Thoracic aorta (tissue), 2 donors: ENCODE measurements at places on chromosomes 4 and X.

- no peak for DNase-seq
- H3K27ac ChIP-seq = no peak overlapping the region
- H3K27me3 ChIP-seq = no peaks in the 10 kb centered on the region
- H3K36me3 ChIP-seq = no peaks in the 10 kb centered on the region
- no peak overlapping the region for H3K4me3 ChIP-seq
- H3K4me1 ChIP-seq = no peaks in the 10 kb centered on the region
Observed at GRCh38 chr4:183353557-183353956, 31.3 kb upstream of the CLDN24 start.

GRCh38 chrX:1178580-1179057, 33.8 kb downstream of the CRLF2 start:
- DNase-seq = no peak
- H3K4me3 ChIP-seq = no peak overlapping the region
- H3K36me3 ChIP-seq = no peaks in the 10 kb centered on the region
- no peaks in the 10 kb centered on the region for H3K4me1 ChIP-seq
- no peak overlapping the region for H3K27ac ChIP-seq

DNA sequence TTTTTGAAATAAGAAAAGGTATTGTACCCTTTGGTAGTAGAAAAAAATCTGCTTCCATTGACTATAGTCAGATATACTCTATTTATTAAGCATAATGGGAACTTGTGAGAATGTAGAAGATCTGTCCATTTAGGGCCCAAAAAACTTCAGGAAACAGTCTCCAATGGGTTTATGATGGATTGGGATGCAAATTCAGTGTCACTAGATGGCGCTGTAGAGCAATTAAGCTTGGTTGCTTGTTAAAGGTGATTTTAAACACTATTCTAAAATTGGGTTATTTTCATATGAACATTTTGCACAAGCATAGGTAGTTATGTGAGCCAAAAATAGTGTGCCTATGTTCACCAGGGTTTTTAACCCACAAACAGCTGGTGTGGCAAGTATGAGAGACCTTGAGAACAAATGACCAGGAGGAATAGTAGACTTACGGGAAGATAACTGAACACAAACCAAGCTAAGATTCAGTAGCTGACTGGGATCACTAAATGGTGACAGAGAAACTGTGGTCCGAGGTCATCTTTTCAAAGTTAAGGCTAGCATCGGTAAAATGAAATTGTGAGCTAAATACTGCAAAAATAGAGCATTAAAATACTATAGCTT, 80.3 kb upstream of the LSM6 start:
- no peaks in the 10 kb centered on the region for H3K27me3 ChIP-seq
- DNase-seq = no peak
- no peak overlapping the region for H3K27ac ChIP-seq
- H3K36me3 ChIP-seq = no peaks in the 10 kb centered on the region
- H3K4me1 ChIP-seq = no peaks in the 10 kb centered on the region

DNA sequence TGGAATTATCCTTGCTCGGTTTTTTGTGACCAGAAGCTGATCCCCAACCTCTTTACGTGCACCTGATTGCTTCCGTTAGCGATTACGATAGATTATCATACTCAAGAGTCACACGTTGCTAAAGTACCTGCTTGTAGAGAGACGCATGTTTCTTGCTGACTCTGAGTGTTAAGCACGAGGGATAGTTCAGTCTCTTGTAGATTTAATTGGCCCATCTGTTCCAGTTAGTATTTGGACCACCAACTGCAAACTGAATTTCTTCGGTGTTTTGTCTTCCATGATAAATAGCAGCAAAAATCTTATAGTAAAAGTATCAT, 516 bp upstream of the COX18 start:
- no peaks in the 10 kb centered on the region for H3K27me3 ChIP-seq
- H3K4me3 ChIP-seq = peak overlapping the region; percentile 88
- peak overlapping the region; percentile 91 for H3K27ac ChIP-seq
- DNase-seq = no peak
- H3K36me3 ChIP-seq = no peaks in the 10 kb centered on the region

GRCh38 chr4:16255730-16256129, 29.5 kb upstream of the TAPT1 start:
- DNase-seq = no peak
- H3K36me3 ChIP-seq = peaks cover 4% of the 10 kb centered on the region
- H3K27me3 ChIP-seq = no peaks in the 10 kb centered on the region
- H3K4me3 ChIP-seq = no peak overlapping the region
- H3K27ac ChIP-seq = no peak overlapping the region

DNA sequence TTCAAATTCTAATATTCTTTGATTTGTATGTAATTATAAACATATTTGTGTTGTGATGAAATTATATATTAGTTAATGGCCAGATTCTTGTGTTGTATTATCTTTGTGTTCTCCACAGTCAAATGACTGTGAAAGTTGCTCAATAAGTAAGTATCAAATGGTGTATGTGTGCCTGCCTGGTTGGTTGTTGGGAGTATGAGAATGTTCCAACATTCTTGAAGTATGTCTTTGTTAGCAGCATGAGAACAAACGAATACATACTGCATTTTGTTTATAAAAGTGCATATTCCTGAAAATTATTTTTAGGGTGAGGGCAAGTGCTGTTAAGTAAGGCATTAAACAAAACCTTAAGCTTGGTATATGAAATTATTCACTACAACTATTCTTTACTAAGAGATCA, 16.2 kb downstream of the ARHGEF38 start:
- peaks cover 5% of the 10 kb centered on the region for H3K4me1 ChIP-seq
- H3K4me3 ChIP-seq = no peak overlapping the region
- DNase-seq = no peak
- H3K27ac ChIP-seq = no peak overlapping the region

DNA sequence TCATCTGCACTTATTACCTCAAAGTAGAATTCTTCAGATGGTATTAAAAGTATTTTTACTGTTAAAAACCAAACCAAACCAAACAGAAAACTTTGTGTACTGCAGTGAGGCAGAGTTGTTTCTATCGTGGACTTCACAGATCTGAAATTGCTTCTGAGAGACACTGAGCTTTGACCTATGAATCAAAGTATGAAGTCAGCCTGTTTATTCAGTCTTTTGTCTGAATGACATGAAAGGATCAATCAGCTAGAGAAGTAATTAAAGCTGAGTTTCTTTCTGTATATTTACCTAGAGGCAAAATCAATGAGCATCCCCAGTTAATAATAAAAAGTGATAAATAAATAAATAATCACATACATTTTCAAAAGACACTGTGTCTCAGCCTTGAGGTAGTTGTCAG, 2121.0 kb downstream of the PCDH7 start:
- H3K27ac ChIP-seq = no peak overlapping the region
- no peak overlapping the region for H3K4me3 ChIP-seq
- no peak for DNase-seq
- H3K36me3 ChIP-seq = no peaks in the 10 kb centered on the region
- H3K27me3 ChIP-seq = no peaks in the 10 kb centered on the region

- H3K4me3 ChIP-seq = no peak overlapping the region
- H3K27me3 ChIP-seq = no peaks in the 10 kb centered on the region
- H3K36me3 ChIP-seq = no peaks in the 10 kb centered on the region
Observed at GRCh38 chr4:22287631-22288030, 228.2 kb downstream of the ADGRA3 start.

- H3K27me3 ChIP-seq = no peaks in the 10 kb centered on the region
- H3K27ac ChIP-seq = peak overlapping the region; percentile 57
- peaks cover 5% of the 10 kb centered on the region for H3K4me1 ChIP-seq
- no peaks in the 10 kb centered on the region for H3K36me3 ChIP-seq
- no peak overlapping the region for H3K4me3 ChIP-seq
Observed at GRCh38 chrX:9462456-9462855, 2.4 kb upstream of the TBL1X start.

- no peak overlapping the region for H3K4me3 ChIP-seq
- no peak overlapping the region for H3K27ac ChIP-seq
- H3K36me3 ChIP-seq = no peaks in the 10 kb centered on the region
- DNase-seq = no peak
- no peaks in the 10 kb centered on the region for H3K27me3 ChIP-seq
Observed at GRCh38 chrX:155819966-155820491, 61.1 kb upstream of the VAMP7 start.

DNA sequence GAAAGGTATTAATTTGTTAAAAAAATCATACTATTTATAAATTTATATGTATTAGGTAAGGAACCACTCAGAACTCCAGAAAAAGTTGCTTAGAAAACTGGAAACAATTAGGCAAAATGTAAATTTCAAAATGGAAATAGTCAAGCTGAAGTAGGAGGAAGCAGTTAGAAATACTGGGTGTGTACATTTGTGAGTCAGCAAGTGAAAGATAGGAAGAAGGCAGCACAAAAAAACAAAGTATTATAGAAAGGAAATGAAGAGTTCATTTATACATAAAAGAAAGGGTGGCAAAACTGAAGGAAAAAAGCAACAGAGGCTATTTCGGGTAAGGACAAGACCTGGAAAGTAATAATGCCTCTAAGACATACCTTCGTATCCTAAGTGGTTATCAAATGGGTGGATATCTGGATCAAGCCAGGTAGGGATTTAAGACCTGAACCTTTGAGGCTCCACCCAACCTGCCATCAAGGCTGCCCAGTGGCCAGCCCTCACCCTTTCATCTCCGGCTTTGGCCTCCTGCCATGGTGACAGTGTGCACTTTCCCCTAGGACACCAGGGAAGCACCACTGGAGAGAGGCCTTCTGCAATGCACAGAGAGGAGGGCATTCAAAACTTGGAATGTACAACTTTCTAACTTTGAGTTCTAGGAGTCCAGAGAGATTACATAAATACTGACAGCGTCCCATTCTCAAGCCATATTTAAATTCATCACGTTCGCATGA, at the start of gene LRRC66:
Gene LRRC66 (minus strand): TSS at position 428 of the 722 bp plus-strand sequence. CDS start 2,750 bp downstream, outside the sequence.
- H3K27ac ChIP-seq = no peak within 1 kb of the TSS
- no peak within 1 kb of the TSS for H3K4me3 ChIP-seq
- H3K36me3 ChIP-seq = peaks cover 5% of the 10 kb centered on the region
- no peak for DNase-seq
- no peaks in the 10 kb centered on the region for H3K4me1 ChIP-seq
- H3K27me3 ChIP-seq = no peaks in the 10 kb centered on the region

DNA sequence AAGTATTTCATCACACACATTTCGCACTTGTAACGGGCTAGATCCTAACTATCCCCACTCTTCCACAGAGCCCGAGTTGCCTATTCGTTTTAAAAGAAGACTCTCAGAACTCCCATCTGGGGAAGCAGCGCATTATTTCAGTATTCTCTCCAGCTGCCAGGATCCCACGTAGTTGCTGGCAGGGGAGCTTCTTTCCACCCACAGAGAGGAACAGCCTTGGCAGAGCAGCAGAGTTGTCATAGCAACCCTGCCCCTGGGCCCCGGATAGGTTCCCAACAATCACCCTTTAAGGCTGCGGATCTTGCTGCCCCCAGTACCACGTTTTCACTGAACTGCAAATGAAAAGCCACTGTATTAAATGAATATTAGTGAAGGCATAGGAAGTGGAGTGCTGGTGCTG, 106.7 kb downstream of the GPM6A start:
- no peaks in the 10 kb centered on the region for H3K4me1 ChIP-seq
- no peak overlapping the region for H3K4me3 ChIP-seq
- H3K36me3 ChIP-seq = no peaks in the 10 kb centered on the region

DNA sequence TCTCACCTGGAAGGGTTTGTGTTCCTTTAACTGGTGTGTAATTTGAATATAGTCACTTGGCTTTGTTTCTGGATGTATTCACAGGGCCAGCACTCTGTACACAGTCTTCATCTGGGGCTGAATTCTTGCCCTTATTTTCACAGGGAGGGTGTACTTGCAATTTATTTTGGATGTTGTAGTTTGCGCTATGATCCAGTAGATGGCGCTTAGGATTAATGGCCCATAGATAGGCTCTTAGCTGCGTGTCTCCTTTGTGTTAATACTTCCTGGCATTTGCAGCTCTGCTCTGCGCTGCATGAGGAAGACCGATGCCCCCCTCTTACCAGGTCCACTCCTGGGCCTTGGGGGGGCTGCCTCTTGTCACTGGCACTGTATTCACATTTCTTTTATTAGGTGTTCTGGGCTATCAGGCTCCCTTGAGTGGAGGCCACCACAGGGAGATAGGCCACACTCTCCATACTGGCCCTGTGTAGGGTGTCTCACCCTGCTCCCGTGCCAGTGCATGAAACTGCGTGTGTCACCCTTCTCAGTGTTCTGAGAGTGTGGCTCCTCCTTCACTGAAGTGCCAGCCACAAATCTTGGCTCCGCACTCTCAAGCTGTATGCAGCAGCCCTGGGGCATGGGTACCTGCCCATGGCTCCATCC, 562.2 kb downstream of the ZIC3 start:
- H3K4me3 ChIP-seq = no peak overlapping the region
- H3K27me3 ChIP-seq = no peaks in the 10 kb centered on the region
- no peak for DNase-seq
- no peaks in the 10 kb centered on the region for H3K36me3 ChIP-seq

GRCh38 chr4:169249214-169249973, 21.4 kb downstream of the SH3RF1 start:
- no peak overlapping the region for H3K4me3 ChIP-seq
- no peak overlapping the region for H3K27ac ChIP-seq
- H3K27me3 ChIP-seq = no peaks in the 10 kb centered on the region
- H3K36me3 ChIP-seq = no peaks in the 10 kb centered on the region
- DNase-seq = no peak

GRCh38 chrX:120604361-120604782, 471 bp downstream of the MCTS1 start:
- H3K4me3 ChIP-seq = peak overlapping the region; percentile 80
- H3K27ac ChIP-seq = peak overlapping the region; percentile 91
- no peaks in the 10 kb centered on the region for H3K27me3 ChIP-seq
- H3K4me1 ChIP-seq = peaks cover 3% of the 10 kb centered on the region
- no peaks in the 10 kb centered on the region for H3K36me3 ChIP-seq
- no peak for DNase-seq
